ENCODE measurements at places on chromosomes 7 and 10.

GRCh38 chr10:35412003-35412723 lies 75.9 kb downstream of the CCNY start:
- no peak for DNase-seq

DNA sequence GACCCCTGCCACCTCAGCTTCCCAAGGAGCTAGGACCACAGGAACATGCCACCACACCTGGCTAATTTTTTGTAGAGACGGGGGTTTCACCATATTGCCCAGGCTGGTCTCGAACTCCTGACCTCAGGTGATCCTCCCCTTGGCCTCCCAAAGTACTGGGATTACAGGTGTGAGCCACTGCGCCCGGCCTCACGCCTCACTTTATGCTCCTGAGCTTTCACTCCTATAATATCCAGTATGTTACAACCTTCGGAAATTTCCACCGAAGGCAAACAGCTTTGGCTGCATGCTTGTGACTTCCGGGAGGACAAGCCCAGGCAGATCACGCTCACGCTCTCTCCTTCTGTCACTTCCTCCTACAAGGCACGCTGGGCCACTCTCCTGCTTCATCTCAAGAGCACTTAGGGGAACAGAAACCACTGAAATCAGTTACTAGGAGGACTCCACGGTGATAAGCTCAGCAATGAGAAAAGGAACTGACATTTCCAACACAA lies 4.4 kb upstream of the MAD1L1 start:
- no peak for DNase-seq

DNA sequence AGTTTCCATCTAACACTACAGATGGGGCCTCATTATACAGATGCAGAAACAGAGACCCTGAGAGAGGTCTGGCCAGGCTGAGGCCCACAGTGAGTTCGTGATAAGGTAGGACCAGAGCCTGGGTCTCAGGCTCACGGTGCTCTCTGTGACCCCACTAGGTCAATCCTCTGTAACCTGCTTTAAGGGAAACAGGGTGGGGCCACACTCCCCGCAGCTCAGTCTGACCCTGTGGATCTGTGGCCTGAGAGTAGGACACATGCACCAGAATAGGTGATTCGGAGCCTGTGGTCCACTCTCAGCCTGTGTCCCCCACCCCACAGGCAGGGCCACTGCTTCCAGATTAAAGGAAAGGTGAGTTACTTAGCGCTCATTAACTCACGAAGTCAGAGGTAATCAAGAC lies 137.8 kb upstream of the FAM20C start:
- DNase-seq = no peak

DNA sequence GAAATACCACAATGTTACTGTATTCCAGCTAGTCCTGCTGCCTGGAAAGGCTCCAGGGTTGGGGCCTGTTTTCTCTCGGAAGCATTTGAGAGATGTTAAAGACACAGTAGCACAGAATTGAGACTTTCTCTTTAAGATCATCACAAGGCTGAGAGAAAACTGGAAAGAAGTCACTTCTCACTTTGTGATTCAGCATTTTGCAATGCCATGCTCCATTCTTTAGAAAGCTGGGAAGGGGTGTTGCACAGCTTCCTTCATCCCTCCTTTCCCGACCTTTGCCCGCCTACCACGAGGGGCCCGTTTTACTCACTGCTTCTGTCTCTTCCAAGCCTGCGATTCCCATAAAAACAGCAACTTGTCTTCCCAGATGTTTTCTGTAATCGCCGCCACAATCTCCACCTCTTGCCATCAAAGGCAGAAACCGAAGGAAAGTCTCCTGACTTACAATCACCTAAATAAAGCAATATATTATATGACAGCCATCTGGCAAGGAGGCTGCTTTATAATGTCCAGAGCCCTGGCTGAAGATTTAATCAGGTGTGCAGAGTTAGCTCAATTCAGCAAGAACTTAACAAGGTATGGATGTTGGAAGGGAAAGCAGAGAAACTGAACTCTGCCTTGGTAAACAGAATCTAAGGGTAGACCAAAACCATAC lies 18.9 kb downstream of the NOD1 start:
- no peak for DNase-seq

DNA sequence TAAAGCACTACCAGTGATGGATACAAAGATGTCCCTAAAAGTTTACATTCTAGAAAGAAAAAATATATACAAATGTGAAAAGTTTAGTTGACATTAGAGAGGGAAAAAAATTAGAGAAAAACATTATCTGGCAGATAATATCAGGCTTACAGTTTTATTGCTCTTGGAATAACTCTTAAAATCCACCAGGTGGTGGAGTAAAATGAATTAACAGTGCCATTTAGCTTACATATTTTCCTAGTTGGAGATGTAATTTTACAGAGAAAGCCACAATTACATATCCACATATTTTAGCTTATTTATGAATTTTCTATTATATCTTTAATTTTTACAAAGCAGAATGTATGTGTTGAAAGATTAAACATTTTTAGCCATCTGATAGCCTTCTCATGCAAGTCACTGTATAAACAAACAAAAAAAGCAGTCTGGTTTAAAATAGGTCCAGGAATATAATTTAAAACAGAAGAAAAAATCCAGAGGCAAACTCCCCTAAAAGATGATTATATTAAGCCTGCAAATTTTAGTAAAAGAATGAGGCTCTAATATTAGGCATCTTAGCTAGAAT lies 6.5 kb downstream of the CABCOCO1 start:
- DNase-seq = no peak

All from stimulated activated CD8-positive, alpha-beta memory T cell treated with anti-CD3 and anti-CD28 coated beads, Interleukin-4, amount 100 ng/mL, for 4 hours (primary cell).